Right lung (tissue), 10 donors: ENCODE measurements at places on chromosomes 13 and 19. TPM values are rescaled to one million over a fixed set of nuclear protein-coding genes. Genes with fewer than 3 reads are reported as not detected.

- peak; percentile 74 for DNase-seq
These were observed at the start of gene ZNF331 for GRCh38 chr19:53537521-53538377. ZNF331 (plus strand) TSS chr19:53538145; CDS start chr19:53569377, 31,232 bp downstream.

- DNase-seq: no peak
These were observed 86.8 kb downstream of the UBL3 start for GRCh38 chr13:29763436-29764180.

CCDC70 gene
- not detected for polyA plus RNA-seq

LAIR1 gene
- 6.4 TPM for polyA plus RNA-seq

DNA sequence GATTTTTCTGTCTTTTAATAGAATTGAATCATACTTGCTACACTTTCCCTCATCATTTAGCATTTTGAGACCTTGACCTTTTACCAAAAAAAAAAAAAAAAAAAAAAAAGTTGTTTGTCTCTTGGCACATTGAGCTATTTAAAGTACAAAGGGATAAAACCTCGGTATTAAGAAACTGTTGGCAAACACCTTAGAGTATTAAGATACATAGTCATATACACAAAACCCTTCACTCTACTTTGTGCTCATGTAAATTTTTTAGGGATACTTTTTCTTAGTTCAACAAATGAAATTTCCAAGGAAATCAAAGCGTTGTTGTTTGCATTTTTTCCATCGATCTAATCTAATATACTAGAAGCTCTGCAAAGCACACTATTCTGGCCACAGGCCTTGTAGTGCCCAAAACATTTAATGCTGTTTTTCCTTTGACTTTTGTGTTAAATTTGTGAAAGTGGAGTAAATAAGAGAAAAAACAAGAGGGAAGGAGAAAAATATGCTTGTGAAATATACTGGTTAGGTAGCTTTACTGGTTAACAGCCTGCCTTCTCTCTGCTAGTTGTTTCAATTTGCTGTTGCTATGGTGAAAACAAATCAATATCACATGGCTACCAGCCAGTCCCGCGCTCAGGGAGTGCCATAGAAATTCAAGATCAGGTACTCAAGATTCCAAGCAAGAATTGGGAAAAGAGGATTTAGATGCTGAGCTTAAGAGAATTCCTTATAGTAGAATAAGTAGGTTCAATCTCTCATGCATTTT, 2.6 kb downstream of the MBNL2 start:
- DNase-seq: peak; percentile 59
